Right hindlimb (tissue), 1 donor: ENCODE measurements at places on chromosomes 3 and 15.

DNA sequence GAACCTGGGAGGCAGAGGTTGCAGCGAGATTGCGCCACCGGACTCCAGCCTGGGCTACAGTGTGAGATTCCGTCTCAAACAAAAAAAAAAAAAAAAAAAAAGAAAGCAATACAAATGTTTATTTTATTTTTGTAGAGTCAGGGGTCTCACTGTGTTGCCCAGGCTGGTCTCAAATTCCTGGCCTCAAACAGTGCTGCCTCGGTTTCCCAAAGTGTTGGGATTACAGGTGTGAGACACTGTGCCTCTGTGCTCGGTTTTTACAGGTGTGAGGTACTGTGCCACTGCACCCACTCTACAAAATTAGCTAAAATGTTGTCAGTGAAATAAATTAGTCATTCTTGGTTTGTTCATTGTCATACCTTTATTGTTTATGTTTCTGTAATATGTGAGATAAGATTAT is 5.5 kb downstream of the PIAS1 start:
- no peak for DNase-seq

DNA sequence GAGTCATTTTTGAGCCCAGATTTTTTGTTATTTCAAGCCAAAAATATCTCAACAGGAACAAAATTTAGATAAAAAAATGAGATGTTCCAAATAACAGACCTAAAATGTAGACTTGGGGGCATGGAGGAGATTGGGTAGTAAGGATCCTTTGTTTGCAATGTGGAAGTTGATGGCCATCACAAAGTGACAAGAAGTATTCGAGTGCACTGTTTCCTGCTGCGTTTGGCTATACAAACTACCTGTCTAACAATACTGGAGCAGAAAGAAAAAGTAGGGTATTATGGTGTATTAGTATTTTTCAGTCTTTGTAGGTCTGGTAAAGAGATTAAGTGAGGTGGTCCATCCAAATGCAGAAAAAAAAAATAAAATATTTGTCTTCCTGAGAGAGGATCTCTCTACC is 284.2 kb downstream of the C3orf38 start:
- DNase-seq = no peak

DNA sequence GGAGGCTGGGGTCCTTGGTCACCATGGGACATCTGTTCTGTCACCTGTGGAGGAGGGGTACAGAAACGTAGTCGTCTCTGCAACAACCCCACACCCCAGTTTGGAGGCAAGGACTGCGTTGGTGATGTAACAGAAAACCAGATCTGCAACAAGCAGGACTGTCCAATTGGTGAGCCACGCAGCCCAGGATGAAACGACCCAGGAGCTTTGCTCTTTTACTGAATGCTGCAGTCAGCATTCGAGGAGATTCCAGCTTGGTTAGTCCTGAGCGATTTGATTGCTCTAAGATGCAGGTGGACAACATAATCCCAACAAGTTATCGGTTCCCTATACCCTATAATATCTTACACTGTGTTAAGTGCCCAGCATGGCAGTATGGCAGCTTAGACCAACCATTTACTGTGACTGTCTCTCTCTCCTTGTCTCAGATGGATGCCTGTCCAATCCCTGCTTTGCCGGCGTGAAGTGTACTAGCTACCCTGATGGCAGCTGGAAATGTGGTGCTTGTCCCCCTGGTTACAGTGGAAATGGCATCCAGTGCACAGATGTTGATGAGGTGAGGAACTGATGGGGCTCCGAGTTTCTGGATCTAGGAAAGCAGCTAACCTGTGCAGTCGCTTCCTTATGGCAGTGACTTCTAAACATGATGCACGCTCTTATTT is 7.8 kb downstream of the THBS1 start:
- DNase-seq = no peak

GRCh38 chr3:50373146-50374051 is 14.1 kb upstream of the TMEM115 start:
- DNase-seq = no peak

DNA sequence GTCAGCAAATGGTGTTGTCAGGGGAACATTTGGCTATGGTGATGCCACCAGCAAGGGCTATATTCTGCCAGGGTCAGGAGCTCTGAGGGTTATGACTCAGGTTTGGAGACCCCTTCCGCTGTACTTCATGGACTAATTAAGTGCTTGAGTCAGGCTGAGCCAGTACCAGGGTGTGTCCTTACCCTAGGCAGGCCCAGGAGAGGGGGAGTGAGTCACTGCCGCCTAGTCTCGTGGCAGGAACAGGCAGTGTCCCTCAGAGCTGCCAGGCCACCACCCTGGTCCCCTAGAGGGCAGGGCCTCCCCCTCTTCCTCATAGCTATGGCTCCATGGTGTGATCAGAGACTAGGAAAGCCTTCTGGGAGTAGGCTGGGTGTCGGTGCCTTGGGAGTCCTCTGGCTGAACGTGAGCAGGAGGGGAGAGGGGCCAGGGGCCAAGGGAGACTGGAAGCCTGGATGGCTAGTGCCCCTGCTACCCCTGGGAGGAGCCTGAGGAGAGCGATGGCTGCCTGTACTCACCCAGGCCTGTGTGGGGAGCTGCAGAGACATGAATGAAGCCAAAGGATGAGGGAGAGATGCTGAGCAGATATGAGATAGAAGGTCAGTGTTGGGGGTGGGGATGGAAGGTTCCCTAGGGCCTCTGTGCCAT is 10.6 kb downstream of the MAPKAPK3 start:
- DNase-seq = no peak

DNA sequence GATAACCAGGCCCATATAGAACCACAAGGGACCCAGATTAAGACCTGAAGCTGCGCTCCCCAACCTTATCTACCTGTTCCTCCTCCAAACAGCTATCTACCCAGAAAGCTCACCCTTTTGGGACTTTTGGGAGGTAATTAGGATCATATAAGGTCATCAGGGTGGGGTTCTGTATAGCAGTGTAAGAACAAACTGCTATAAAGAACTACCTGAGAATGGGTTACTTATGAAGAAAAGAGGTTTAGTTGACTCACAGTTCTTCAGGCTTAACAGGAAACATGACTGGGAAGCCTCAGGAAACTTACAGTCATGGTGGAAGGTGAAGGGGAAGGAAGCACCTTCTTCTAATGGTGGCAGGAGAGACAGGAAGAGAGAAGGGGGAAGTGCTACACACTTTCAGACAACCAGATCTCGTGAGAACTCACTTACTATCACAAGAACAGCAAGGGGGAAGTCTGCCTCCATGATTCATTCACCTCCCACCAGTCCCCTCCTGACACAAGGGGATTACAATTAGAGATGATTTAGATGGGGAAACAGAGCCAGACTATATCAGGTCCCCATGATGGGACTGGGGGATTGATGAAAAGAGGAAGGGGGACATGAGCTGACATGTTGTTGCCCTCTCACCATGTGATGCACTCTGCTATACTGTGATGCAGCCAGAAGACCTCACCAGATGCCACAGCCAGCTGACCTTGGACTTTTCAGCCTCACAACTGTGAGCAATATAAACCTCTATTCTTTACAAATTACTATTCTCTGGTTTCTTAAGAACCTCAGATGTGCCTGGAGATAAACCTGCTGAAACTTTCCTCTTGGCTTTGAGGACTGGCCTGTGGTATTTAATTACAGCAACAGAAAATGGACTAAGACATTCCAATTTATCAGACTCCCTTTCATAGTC is 15.3 kb upstream of the FMN1 start:
- DNase-seq = no peak

DNA sequence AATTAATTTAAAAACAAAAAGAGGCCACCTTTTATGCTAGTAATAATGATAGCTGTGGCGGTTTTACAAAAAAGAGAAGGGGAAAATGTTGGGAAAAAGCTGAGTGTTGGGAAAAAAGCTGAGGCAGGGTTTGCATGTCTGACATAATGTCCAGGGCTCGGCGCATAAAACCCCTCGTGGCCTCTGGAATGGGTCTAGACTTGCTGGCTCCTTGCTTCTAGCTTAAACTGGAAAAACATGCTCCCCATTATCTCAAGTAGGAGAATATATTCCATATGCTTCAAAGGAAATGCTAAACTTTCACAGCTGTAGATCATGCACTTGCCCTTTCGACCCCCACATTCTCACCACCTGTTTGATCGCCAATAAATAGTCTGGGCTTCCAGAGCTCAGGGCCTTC is 53.0 kb downstream of the CYP19A1 start:
- DNase-seq = peak; percentile 56

- no peak for DNase-seq
These were observed 56.3 kb downstream of the PPP2R3A start for GRCh38 chr3:136021803-136022202.

- no peak for DNase-seq
These were observed 676 bp downstream of the CNOT10 start for GRCh38 chr3:32685543-32686185.

GRCh38 chr3:160471892-160472291 is 22.3 kb upstream of the TRIM59 start:
- DNase-seq = no peak

GRCh38 chr3:186806089-186807055 is at the start of gene RFC4:
Gene RFC4 (minus strand): TSS chr3:186806482. CDS start chr3:186804713, 1,769 bp downstream.
- peak; percentile 89 for DNase-seq

- no peak for DNase-seq
These were observed 59.4 kb upstream of the CD47 start for GRCh38 chr3:108150200-108150599.

- peak; percentile 17 for DNase-seq
These were observed 10.3 kb downstream of the ZBTB47 start for GRCh38 chr3:42663581-42664437.

- DNase-seq = no peak
These were observed 327.3 kb upstream of the TLE3 start for GRCh38 chr15:70424937-70425411.

DNA sequence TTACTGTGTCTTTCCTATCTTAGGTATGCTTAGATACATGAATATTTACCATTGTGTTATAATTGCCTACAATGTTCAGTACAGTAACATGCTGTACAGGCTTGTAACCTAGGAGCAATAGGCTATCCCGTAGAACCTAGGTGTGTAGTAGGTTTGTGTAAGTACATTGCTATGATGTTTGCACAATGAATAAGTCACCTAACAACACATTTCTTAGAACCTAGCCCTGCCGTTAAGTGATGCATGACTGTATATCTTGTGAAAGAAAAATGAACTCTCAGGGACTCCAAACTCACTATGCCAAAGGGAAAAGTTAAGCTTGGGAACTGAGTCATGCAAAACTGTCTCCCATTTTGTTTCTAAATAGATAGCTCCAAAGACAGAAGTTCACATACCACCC is 91.5 kb upstream of the ACP3 start:
- DNase-seq = no peak

- no peak for DNase-seq
These were observed 36.9 kb downstream of the DNASE1L3 start for GRCh38 chr3:58173669-58174398.

GRCh38 chr3:9754678-9755077 is 4.9 kb downstream of the OGG1 start:
- no peak for DNase-seq

DNA sequence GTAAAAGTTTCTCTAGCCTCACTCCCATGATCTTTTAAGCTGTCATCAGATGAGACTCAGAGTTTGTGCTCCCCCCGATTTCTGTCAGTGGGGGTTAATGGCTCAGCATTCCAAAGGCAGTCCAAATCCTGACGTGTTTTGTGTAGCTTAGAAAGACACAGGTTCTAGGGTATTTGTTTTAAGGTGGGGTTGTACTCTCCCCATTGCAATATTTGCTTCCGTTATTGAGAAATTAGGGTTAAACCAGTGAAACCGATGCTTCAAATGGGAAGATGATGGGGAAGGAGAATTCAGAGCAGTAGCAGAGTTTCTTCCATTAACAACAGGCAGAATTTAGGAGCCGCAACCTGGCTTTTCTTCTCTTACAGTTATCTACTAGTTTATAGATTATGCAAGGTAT is 3.4 kb downstream of the PIGB start:
- DNase-seq = no peak
